ENCODE measurements at places on chromosomes 6 and 20. TPM values are rescaled to one million over a fixed set of nuclear protein-coding genes. Genes with fewer than 3 reads are reported as not detected.

- H3K27ac ChIP-seq = no peak overlapping the region
- H3K36me3 ChIP-seq = no peaks in the 10 kb centered on the region
- no peak overlapping the region for H3K4me3 ChIP-seq
- DNase-seq = no peak
- H3K4me1 ChIP-seq = no peaks in the 10 kb centered on the region
Observed at GRCh38 chr6:132526461-132526860, 11.6 kb upstream of the TAAR9 start.

The SALL4 gene
- total RNA-seq = 3.8 TPM

GRCh38 chr6:34486106-34486740 is 20.3 kb downstream of the PACSIN1 start:
- no peaks in the 10 kb centered on the region for H3K36me3 ChIP-seq
- H3K4me3 ChIP-seq = no peak overlapping the region
- H3K4me1 ChIP-seq = no peaks in the 10 kb centered on the region
- no peak overlapping the region for H3K27ac ChIP-seq

The SLC4A11 gene
- 0.40 TPM for total RNA-seq

- no peak overlapping the region for H3K4me3 ChIP-seq
- H3K4me1 ChIP-seq = no peaks in the 10 kb centered on the region
- H3K27ac ChIP-seq = no peak overlapping the region
- no peak for DNase-seq
- H3K36me3 ChIP-seq = no peaks in the 10 kb centered on the region
Observed at GRCh38 chr6:127460465-127460864, 1.3 kb upstream of the KIAA0408 start.

DNA sequence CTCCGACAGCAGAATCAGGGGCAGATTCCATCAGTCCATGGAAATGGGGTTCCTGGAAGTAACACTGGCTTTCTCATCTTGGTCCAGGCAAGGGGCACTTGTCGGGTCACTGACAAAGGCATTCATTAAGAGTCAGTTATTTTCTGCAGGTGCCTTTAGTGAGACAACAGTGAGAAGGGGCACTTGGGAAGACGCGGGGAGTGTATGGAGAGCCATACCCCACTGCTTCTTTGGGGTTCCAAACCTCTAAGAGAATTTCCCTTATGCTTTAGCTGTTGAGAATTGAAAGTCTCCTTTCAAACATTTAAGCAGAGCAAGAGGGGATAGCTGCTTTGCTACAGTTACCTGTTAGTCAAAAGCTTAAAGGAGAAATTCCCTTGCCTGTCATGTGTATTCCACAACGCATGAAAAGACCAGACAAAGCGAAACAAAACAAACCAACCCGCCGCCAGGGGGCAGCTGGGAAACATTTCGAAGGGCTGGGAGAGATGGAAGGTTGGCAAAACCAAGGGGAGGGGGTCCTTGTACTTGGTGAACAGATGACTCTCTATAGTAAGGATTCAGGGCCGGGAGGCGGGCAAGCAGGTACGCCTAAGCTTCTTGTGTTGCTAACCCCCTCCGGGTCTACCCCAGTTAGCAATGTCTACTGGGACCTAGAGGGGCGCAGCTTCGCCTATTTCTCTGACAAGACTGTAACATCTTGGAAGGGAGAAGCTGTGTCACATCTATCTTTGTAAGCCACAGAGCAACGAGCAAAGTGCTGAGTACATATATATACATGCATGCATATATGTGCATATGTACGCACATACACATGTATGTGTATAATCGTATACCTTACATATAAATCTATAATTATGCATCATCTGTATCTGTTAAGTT is 474.9 kb upstream of the AGPAT4 start:
- no peaks in the 10 kb centered on the region for H3K36me3 ChIP-seq
- H3K27ac ChIP-seq = no peak overlapping the region
- H3K27me3 ChIP-seq = no peaks in the 10 kb centered on the region
- DNase-seq = peak; percentile 53

GRCh38 chr20:56688106-56688505 is 59.0 kb downstream of the TFAP2C start:
- DNase-seq = no peak
- no peak overlapping the region for H3K27ac ChIP-seq

- no peak overlapping the region for H3K27ac ChIP-seq
- no peak for DNase-seq
- H3K27me3 ChIP-seq = no peaks in the 10 kb centered on the region
- peaks cover 22% of the 10 kb centered on the region for H3K36me3 ChIP-seq
Observed at GRCh38 chr6:24650365-24650764, 4.4 kb upstream of the KIAA0319 start.

DNA sequence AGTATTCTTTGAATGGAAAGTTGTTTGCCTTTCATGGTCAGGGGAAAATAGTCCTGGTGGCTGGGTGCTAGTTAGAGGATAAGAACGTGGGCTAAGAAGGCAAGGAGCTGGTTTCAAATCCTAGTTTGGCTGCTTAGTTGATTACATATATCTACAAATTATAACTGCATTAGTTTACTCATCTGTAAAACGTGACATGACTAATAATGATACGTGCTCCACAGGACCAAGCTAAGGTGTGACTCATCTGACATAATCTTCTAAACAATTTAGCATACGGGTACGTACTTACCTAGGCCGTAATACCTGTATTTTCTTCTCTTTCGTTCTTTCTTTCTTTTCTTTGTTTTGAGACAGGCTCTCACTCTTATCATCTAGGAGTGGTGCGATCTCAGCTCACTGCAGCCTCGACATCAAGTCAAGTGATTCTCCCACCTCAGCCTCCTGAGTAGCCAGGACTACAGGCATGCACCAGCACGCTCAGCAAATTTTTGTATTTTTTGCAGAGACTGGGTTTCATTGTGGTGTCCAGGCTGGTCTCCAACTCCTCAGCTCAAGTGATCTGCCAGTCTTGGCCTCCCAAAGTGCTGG is 1274.2 kb upstream of the GJE1 start:
- no peak overlapping the region for H3K4me3 ChIP-seq
- H3K4me1 ChIP-seq = no peaks in the 10 kb centered on the region
- H3K36me3 ChIP-seq = no peaks in the 10 kb centered on the region
- H3K27me3 ChIP-seq = no peaks in the 10 kb centered on the region
- no peak overlapping the region for H3K27ac ChIP-seq

The MYO6 gene
- total RNA-seq = 100 TPM

GRCh38 chr6:72721346-72721745 is 99.5 kb downstream of the KCNQ5 start:
- no peaks in the 10 kb centered on the region for H3K4me1 ChIP-seq
- no peak overlapping the region for H3K4me3 ChIP-seq
- DNase-seq = no peak
- no peaks in the 10 kb centered on the region for H3K36me3 ChIP-seq
- no peaks in the 10 kb centered on the region for H3K27me3 ChIP-seq
- no peak overlapping the region for H3K27ac ChIP-seq

DNA sequence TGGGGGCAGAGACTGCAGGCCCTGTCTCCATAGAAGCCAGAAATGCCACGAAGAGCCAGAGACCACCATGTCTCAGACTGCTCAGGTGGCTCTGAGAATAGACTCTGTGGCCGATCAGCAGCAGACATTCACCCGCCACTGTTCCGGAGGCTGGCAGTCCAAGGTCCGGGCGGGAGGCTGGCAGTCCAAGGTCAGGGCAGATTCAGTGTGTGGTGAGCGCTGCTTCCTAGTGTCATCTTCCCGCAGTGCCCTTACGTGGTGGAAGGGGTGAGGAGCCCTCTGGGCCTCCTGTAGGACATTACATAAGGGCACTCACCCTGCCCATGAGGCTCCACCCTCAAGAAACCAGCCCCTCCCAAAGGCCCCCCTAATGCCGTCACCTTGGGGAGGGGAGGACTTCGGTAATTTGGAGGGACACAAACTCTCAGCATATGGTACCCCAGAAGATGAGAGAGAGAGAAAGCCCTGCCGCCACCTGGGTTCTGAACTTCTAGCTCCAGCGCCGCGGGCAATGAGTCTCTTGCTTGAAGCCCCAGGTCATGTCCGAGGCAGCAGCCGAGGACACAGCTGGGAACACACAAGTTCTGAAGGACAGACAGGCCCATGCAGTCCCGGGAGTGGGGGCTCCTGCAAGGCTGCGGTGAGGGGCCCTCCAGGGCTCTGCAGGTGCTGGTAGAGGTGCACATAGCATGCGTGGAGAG is 36.4 kb downstream of the DACT2 start:
- H3K4me1 ChIP-seq = peaks cover 10% of the 10 kb centered on the region
- H3K27me3 ChIP-seq = no peaks in the 10 kb centered on the region
- no peak overlapping the region for H3K4me3 ChIP-seq
- H3K27ac ChIP-seq = no peak overlapping the region
- no peaks in the 10 kb centered on the region for H3K36me3 ChIP-seq

DNA sequence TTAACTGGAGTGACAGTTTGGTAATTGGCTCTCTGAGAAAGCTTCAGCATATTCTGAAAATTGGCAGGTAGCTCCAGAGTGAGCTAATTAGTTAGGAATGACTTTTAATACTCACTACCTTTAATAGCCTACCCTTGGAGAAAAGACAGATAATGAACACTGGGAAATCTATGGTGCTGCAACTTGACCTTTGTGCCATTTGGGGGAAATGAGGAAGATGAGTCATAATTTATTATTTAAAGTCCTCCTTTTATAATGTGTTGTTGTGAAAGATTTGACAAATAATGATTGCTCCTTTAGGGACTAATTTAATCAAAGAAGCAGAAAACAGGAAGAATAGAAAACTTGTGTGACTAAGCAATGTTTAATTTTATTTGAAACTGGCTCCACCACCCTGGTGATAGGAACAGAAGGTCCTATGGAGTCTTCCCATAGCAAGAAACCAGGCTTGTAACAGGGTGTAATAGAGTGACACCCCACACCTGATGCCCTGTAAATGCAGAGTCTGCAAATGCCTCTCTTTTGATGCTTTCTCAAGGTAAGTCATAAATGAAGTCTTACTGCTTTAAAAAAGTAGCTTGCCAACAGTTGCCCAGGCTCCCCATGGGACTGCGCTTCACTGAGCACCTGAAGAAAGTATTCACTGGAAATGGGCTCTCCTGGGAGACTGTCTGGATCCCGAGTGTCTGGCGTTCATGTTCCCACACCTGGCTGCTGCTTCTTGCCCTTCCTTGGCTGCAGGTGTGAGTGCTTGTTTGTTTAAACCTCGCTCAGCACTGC is 134.4 kb downstream of the LRRC1 start:
- no peaks in the 10 kb centered on the region for H3K36me3 ChIP-seq
- no peaks in the 10 kb centered on the region for H3K27me3 ChIP-seq
- H3K4me1 ChIP-seq = no peaks in the 10 kb centered on the region
- no peak overlapping the region for H3K27ac ChIP-seq
- DNase-seq = no peak

DNA sequence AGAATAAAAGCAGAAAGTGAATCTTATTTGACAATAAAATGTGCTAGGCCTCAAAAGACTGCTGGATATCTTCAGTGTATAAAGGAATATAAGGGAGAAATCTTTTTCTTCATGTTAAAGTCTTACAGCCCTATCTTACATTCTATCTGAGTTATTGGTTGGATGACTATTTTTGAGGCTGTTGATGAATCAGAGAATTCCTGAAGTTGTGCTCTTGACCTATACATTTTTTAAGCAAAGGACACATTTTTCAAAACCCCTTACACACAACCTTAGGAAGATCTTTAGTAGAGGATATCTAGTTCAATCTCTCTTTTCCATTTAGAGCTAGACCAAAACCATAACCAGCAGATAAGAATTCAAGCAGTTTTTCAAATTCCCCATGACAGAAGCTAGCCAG is 10.9 kb upstream of the CGA start:
- no peak for DNase-seq
- H3K27me3 ChIP-seq = no peaks in the 10 kb centered on the region
- H3K4me3 ChIP-seq = no peak overlapping the region
- H3K36me3 ChIP-seq = no peaks in the 10 kb centered on the region
- H3K27ac ChIP-seq = no peak overlapping the region

- no peaks in the 10 kb centered on the region for H3K36me3 ChIP-seq
- DNase-seq = no peak
- no peak overlapping the region for H3K27ac ChIP-seq
- H3K27me3 ChIP-seq = no peaks in the 10 kb centered on the region
- H3K4me3 ChIP-seq = no peak overlapping the region
Observed at GRCh38 chr6:43860285-43860684, 90.3 kb downstream of the VEGFA start.

DNA sequence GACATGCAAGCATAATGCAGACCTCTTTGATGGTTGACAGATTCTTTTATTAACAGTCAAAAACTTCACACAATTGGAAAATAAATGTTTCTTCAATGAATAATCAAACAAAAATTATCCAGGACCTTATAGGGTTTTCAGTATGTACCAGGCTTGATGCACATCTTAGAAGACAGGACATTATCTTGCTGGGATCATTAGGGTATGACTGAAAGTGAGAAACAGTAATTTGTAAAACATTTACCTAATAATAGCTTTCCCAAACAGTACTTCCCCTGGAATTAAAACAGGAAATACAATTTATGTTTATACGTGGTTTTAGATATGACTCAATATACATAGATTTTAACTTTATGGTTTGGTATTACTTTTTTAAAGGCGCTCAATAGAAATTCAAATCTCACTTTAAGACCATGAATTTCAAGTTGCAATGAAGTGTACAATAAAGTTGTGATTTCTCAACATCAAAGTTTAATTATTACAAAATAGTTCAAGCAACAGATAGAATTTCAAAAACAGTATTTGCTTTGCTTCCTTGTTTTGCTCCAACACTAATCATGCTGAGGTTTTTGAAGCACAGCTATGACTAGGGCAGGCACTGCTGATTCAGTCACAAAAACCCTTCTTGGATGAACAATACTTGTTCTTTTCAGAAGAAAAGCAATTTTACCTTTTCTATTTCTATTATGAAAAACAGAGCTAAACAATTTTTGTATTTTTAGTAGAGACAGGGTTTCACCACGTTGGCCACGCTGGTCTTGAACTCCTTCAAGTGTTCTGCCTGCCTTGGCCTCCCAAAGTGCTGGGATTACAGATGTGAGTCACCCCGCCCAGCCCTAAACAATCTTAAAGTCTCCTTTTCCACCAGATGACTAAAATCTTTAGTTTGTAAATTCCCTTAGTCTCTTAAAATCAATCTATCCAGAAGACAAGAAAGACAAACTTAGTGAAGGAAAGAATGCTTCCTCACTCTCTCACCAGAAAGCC is 13.7 kb downstream of the SOD2 start:
- H3K27me3 ChIP-seq = no peaks in the 10 kb centered on the region
- no peak for DNase-seq
- H3K4me3 ChIP-seq = no peak overlapping the region
- no peaks in the 10 kb centered on the region for H3K4me1 ChIP-seq

The ENPP5 gene
- 10.3 TPM for total RNA-seq

DNA sequence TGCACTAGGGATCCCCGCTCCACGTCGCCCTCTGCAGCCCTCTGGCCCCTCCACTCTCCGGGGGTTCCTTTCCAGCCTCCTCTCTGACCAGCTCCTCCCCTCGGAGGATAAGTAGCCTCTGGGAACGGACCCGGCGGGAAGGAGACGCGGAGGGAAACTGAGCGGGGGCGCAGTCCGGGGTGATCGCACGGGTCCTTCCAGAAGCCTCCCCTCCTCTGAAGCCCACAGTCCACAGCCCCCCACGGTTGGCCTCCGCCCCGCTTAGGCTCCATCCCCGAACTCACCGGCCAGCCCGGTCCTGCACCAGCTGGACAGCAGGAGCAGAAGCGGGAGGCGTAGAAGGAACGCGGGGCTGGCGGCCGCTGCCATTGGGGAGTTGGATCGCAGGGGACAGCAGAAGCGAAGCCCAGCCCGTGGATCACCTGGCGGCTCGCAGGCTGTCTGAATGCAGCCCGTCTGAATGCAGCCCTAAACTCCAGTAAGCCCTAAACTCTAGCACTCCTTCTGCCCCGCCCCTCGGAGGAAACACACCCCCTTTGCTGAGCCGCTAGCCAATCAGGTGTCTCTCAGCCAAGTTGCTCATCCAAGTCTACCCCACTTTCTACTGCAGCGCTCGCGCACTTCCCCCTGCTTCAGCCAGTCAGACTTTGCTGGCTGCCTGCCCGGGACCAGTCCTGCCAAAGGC is at the start of gene RAET1G:
Gene RAET1G, minus strand, starts transcription at position 480 of the 685 bp plus-strand sequence. Its CDS starts 111 bp downstream, at position 369.
- DNase-seq = peak; percentile 98
- H3K36me3 ChIP-seq = no peaks in the 10 kb centered on the region
- H3K4me1 ChIP-seq = peaks cover 10% of the 10 kb centered on the region
- H3K4me3 ChIP-seq = peak within 1 kb of the TSS; percentile 27
- H3K27ac ChIP-seq = no peak within 1 kb of the TSS

The SH3BGRL2 gene
- 38.5 TPM for total RNA-seq

The SIGLEC1 gene
- total RNA-seq = 3.7 TPM
